ENCODE measurements at places on chromosomes 3 and 15. TPM values are rescaled to one million over a fixed set of nuclear protein-coding genes. Genes with fewer than 3 reads are reported as not detected.

GRCh38 chr3:125179143-125179883, 33.2 kb downstream of the SLC12A8 start:
- no peak overlapping the region for H3K4me3 ChIP-seq
- H3K4me1 ChIP-seq: no peaks in the 10 kb centered on the region
- no peak for DNase-seq
- H3K27me3 ChIP-seq: no peaks in the 10 kb centered on the region
- H3K36me3 ChIP-seq: no peaks in the 10 kb centered on the region

- H3K27ac ChIP-seq: no peak overlapping the region
- H3K27me3 ChIP-seq: no peaks in the 10 kb centered on the region
- DNase-seq: no peak
- no peaks in the 10 kb centered on the region for H3K36me3 ChIP-seq
- H3K4me3 ChIP-seq: no peak overlapping the region
Observed at GRCh38 chr3:127884041-127884440, 31.0 kb upstream of the KBTBD12 start.

DNA sequence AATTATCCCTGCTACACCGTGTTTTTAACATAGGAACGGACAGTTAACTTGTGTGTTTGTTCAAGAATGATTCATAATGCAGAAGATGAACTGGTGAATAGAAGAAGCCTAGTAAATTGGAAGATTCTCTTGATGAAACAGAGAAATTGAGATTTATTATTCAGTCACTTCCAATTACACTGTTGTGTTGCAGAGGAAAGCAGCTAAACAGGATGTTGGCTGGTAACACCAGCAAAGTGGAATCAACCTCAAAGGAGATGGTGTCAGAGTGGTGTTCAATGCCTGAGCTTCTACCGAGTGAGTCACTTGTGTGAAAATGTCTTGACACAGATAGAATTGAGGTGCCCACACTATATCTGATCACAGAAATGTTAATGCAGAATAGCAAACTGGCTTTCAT, 399.6 kb downstream of the LPP start:
- H3K36me3 ChIP-seq: no peaks in the 10 kb centered on the region
- H3K27me3 ChIP-seq: no peaks in the 10 kb centered on the region
- H3K4me1 ChIP-seq: no peaks in the 10 kb centered on the region
- DNase-seq: peak; percentile 11
- H3K27ac ChIP-seq: no peak overlapping the region

GRCh38 chr3:146187334-146187950, 26.5 kb upstream of the PLOD2 start:
- H3K4me1 ChIP-seq: no peaks in the 10 kb centered on the region
- DNase-seq: no peak
- H3K27ac ChIP-seq: no peak overlapping the region
- no peaks in the 10 kb centered on the region for H3K27me3 ChIP-seq
- H3K36me3 ChIP-seq: no peaks in the 10 kb centered on the region

DNA sequence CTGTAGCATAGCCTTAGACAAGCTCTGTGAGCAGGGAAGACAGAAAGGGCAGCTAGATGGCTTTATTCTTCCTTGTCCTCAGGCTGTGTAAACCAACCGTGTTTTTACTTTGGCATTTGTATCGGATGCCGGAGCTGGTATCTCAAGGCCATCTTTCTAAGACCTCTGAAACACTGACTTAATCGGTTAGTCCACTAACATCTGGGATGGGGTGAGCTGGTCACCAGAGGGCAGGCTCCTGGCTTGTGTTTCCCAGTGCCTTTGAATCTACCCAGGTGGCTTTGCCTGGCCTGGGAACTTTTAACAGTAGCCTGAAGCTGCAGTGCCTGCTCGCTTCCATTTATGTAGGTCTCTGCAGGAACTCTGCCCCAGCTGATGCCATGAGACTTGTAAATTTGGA, 252.7 kb downstream of the NR1D2 start:
- H3K36me3 ChIP-seq: no peaks in the 10 kb centered on the region
- H3K4me3 ChIP-seq: no peak overlapping the region
- no peaks in the 10 kb centered on the region for H3K27me3 ChIP-seq
- H3K27ac ChIP-seq: no peak overlapping the region
- DNase-seq: no peak
- no peaks in the 10 kb centered on the region for H3K4me1 ChIP-seq

GRCh38 chr15:26537663-26538062, 235.2 kb downstream of the GABRB3 start:
- no peaks in the 10 kb centered on the region for H3K27me3 ChIP-seq
- H3K4me3 ChIP-seq: no peak overlapping the region
- DNase-seq: no peak
- no peaks in the 10 kb centered on the region for H3K4me1 ChIP-seq
- H3K36me3 ChIP-seq: no peaks in the 10 kb centered on the region

- no peak overlapping the region for H3K27ac ChIP-seq
- DNase-seq: no peak
- H3K4me1 ChIP-seq: no peaks in the 10 kb centered on the region
- H3K4me3 ChIP-seq: no peak overlapping the region
- no peaks in the 10 kb centered on the region for H3K27me3 ChIP-seq
- H3K36me3 ChIP-seq: no peaks in the 10 kb centered on the region
Observed at GRCh38 chr3:120182613-120183511, 88.6 kb upstream of the GSK3B start.

GRCh38 chr3:114867835-114868503, 279.1 kb downstream of the ZBTB20 start:
- H3K36me3 ChIP-seq: no peaks in the 10 kb centered on the region
- no peak overlapping the region for H3K27ac ChIP-seq
- H3K4me3 ChIP-seq: no peak overlapping the region
- DNase-seq: no peak
- no peaks in the 10 kb centered on the region for H3K27me3 ChIP-seq

DNA sequence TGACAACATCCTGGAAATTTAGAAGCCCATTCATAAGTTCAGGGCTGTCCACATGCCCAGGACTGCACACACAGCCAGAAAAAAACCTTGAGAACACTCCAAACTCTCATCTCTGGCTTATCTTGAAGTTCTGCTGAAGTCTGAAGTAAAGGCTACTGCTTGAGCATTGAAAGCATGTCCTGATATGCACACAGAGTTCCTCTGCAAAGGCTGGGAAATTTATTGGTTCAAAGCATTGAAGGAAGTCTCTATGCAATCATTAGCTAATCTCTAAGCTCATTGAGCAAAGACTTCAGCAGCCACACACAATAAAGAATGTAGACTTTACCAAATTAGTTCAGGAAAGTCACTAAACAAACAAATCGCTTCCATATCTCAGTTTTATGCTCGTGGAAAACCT, 162.0 kb upstream of the STT3B start:
- no peaks in the 10 kb centered on the region for H3K27me3 ChIP-seq
- H3K36me3 ChIP-seq: no peaks in the 10 kb centered on the region
- DNase-seq: no peak
- H3K27ac ChIP-seq: no peak overlapping the region
- no peak overlapping the region for H3K4me3 ChIP-seq

- DNase-seq: no peak
- H3K4me1 ChIP-seq: no peaks in the 10 kb centered on the region
- no peaks in the 10 kb centered on the region for H3K36me3 ChIP-seq
- no peak overlapping the region for H3K27ac ChIP-seq
Observed at GRCh38 chr15:94723801-94724200, 492.4 kb downstream of the MCTP2 start.

GRCh38 chr3:30643763-30644462, 37.5 kb downstream of the TGFBR2 start:
- H3K27me3 ChIP-seq: no peaks in the 10 kb centered on the region
- peaks cover 98% of the 10 kb centered on the region for H3K4me1 ChIP-seq
- H3K4me3 ChIP-seq: peak overlapping the region; percentile 23
- DNase-seq: no peak

DNA sequence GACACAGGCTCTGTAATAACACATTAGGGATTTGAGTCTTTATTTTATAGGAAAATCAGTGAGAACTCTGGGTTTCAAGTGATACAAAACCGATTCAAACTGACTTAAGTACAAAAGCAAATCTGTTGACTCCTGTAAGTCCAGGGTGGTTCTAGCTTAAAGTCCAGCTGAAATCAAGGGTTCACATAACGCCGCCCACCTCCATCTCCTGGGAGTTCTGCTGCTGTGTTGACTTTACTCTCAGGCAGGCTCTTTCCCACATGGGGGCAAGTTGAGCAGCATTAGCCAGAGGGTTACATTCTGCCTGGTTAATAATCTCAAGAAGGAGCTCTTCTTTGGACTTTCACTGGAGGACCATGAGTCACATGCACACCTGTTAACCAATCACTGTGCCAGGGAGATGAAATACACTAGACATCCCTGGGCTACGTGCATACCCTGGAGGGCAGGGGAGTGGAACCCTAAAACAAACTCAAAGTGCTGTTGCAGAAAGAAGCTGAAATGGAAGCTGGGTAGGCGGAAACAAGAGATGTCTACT, 9.7 kb upstream of the RNF7 start:
- H3K4me3 ChIP-seq: no peak overlapping the region
- DNase-seq: no peak
- H3K27me3 ChIP-seq: no peaks in the 10 kb centered on the region
- H3K36me3 ChIP-seq: no peaks in the 10 kb centered on the region
- H3K4me1 ChIP-seq: no peaks in the 10 kb centered on the region
- H3K27ac ChIP-seq: no peak overlapping the region

DNA sequence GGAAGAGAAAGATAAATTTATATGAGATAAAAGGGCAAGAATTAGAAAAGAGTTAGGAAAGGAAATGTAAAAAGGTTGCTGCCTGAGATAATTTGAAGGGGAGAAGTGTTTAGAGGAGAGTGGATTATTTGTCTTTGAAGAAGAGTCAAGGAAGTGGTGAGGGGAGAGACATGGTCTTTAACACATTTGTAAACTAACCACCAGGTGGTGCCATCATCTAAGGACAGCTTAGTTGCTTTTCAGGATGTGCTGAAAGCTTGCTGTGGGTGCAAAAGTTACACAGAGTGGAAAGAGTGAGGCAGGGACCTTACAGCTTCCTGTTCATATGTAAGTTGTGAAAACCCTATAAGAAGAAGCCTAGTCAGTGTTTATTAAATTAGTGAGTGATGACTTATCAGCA, 114.1 kb upstream of the DNAJC19 start:
- no peak for DNase-seq
- H3K27me3 ChIP-seq: no peaks in the 10 kb centered on the region

DNA sequence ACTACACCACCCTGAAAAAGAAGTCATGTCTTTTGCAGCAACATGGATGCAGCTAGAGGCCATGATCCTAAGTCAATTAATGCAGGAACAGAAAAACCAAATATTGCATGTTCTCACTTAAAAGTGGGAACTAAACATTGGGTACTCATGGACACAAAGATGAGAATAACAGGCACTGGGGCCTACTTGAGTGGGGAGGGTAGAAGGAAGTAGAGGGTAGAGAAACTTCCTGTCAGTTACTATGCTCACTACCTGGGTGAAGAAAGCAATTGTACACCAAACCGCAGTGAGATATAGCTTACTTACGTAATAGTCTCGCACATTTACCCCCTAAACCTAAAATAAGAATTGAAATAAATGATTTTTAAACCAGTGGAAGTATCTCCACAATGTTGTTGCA, 480.5 kb upstream of the ARRDC4 start:
- no peak overlapping the region for H3K4me3 ChIP-seq
- DNase-seq: no peak
- H3K27me3 ChIP-seq: no peaks in the 10 kb centered on the region
- H3K4me1 ChIP-seq: no peaks in the 10 kb centered on the region
- H3K36me3 ChIP-seq: no peaks in the 10 kb centered on the region

DNA sequence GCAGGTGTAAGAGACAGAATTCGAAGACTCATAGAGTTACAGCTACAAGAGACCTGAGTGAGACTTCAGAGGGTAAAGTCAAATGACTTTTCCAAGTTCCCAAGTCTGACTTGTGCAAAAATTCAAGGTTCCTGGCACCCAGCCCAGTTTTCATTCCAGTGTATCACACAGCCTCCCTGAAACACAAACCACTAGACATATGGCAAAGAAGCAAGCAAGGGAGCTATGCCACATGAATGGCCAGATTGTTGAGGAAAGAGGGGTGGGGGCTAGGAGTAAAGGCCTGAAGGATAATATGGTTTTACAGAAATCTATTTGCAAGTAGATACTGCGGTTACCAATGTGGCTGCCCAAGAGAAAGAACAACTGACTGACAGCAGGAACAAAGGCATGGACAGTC, 301.2 kb downstream of the MECOM start:
- H3K4me3 ChIP-seq: no peak overlapping the region
- DNase-seq: no peak
- H3K36me3 ChIP-seq: no peaks in the 10 kb centered on the region
- H3K4me1 ChIP-seq: no peaks in the 10 kb centered on the region
- no peak overlapping the region for H3K27ac ChIP-seq

GRCh38 chr15:45785897-45786296, 151.1 kb downstream of the SQOR start:
- no peak overlapping the region for H3K27ac ChIP-seq
- no peaks in the 10 kb centered on the region for H3K4me1 ChIP-seq
- no peak for DNase-seq
- H3K4me3 ChIP-seq: no peak overlapping the region
- H3K36me3 ChIP-seq: no peaks in the 10 kb centered on the region

- H3K4me1 ChIP-seq: no peaks in the 10 kb centered on the region
- H3K4me3 ChIP-seq: no peak overlapping the region
- H3K36me3 ChIP-seq: no peaks in the 10 kb centered on the region
- H3K27me3 ChIP-seq: no peaks in the 10 kb centered on the region
- no peak overlapping the region for H3K27ac ChIP-seq
Observed at GRCh38 chr15:88147760-88148159, 108.8 kb downstream of the NTRK3 start.

GRCh38 chr15:80121546-80121945, 31.3 kb upstream of the FAH start:
- no peak overlapping the region for H3K4me3 ChIP-seq
- H3K27ac ChIP-seq: no peak overlapping the region
- no peak for DNase-seq
- peaks cover 6% of the 10 kb centered on the region for H3K36me3 ChIP-seq
- no peaks in the 10 kb centered on the region for H3K4me1 ChIP-seq

DNA sequence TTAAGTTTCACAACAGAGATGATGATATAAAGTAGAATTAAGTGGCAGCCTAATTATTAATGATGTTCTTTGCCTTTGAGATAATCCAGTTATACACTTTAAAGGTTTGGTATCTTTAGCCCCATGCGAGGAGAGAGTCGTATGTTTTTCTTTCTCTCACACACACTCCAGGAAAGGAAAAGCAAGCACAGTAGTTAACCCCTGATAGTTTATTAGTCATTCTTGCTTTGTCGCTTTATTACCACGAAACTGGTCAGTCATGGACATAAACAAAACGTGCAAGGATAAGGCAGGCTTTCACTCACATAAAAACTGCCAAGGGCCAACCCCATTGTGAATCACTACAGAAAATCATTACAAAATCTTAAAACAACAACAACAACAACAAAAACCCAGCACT, 866.9 kb downstream of the FHIT start:
- H3K27me3 ChIP-seq: no peaks in the 10 kb centered on the region
- H3K27ac ChIP-seq: no peak overlapping the region
- no peaks in the 10 kb centered on the region for H3K36me3 ChIP-seq
- no peak for DNase-seq
- H3K4me3 ChIP-seq: no peak overlapping the region
- H3K4me1 ChIP-seq: no peaks in the 10 kb centered on the region

- H3K4me1 ChIP-seq: no peaks in the 10 kb centered on the region
- H3K4me3 ChIP-seq: no peak overlapping the region
- H3K36me3 ChIP-seq: no peaks in the 10 kb centered on the region
- H3K27ac ChIP-seq: no peak overlapping the region
- H3K27me3 ChIP-seq: no peaks in the 10 kb centered on the region
- DNase-seq: no peak
Observed at GRCh38 chr15:91142946-91143345, 42.9 kb downstream of the SV2B start.

- H3K27me3 ChIP-seq: no peaks in the 10 kb centered on the region
- no peak overlapping the region for H3K4me3 ChIP-seq
- DNase-seq: no peak
- H3K36me3 ChIP-seq: no peaks in the 10 kb centered on the region
Observed at GRCh38 chr3:169886671-169887070, 16.9 kb upstream of the LRRC31 start.

Gene THRB
- total RNA-seq: not detected

Gene FEZF2
- total RNA-seq: not detected

Gene SLC38A3
- not detected for total RNA-seq

Gene CPN2
- total RNA-seq: not detected

Gene CHRM5
- not detected for total RNA-seq

Gene PLCH1
- not detected for total RNA-seq

Gene FAM3D
- total RNA-seq: not detected

Data from naive thymus-derived CD4-positive, alpha-beta T cell (primary cell).